ENCODE measurements at places on chromosomes 13 and 19.

GRCh38 chr13:28527629-28528028 is 32.7 kb upstream of the FLT1 start:
- no peak for DNase-seq

- DNase-seq = no peak
Measured at GRCh38 chr13:113784645-113785024, 25.6 kb downstream of the TMEM255B start.

DNA sequence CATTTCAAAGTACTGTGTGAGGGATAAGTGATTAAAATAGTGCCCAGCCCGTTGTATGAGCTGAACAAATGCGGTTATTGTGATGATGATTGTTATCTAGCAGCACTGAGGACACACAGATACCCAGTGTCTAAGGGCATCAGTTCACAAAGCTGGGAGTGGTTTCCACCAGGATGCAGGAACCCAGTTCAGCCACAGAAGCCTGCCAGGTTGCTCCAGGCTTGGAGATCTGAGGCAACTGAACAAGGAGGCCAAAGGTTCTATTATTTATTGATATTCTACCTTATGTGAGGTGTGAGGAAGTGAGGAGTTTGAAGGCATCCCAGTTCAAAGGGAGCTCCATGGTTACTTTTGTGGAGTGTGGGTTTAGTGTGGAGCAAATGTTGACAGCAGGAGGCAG is 13.2 kb downstream of the DIAPH3 start:
- DNase-seq = no peak

DNA sequence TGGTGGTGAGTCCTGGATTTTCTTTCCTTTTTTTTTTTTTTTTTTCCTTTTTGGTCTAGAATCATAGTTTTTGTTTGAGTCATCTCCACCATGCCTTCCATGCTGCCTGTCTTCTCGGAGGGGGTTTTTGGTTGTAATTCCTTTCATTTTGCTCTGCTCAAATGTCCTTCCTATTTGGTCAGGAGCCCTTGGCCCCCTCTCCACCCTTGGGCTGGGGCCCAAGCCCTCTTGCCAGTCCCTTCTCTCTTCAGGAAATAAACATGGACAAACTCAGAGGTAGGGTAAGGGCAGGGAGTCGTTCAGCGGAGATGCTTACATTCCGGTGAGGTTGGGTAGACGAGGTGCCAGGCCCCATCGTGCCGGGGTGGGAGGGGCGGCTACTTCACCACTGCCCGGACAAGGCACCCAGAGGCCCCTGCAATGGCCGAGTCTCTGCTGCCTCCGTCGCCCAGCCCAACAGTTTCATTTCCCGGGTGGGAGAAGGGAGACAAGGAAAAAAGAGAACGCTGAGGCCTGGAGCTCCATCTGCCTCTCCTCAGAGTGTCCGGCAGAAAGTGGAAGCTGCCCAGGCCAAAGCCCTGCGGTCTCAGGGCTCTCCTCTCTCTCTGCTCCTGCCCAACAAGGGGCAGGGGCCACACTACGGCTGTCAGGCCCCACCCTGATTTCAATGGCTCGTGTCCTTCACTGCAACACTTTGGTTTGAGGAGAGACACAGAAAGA is 12.7 kb downstream of the ZNF574 start:
- no peak for DNase-seq

- no peak for DNase-seq
Measured at GRCh38 chr13:99501848-99502301, 603 bp downstream of the TM9SF2 start.

- no peak for DNase-seq
Measured at GRCh38 chr19:35755550-35756376, 1.1 kb downstream of the HSPB6 start.

DNA sequence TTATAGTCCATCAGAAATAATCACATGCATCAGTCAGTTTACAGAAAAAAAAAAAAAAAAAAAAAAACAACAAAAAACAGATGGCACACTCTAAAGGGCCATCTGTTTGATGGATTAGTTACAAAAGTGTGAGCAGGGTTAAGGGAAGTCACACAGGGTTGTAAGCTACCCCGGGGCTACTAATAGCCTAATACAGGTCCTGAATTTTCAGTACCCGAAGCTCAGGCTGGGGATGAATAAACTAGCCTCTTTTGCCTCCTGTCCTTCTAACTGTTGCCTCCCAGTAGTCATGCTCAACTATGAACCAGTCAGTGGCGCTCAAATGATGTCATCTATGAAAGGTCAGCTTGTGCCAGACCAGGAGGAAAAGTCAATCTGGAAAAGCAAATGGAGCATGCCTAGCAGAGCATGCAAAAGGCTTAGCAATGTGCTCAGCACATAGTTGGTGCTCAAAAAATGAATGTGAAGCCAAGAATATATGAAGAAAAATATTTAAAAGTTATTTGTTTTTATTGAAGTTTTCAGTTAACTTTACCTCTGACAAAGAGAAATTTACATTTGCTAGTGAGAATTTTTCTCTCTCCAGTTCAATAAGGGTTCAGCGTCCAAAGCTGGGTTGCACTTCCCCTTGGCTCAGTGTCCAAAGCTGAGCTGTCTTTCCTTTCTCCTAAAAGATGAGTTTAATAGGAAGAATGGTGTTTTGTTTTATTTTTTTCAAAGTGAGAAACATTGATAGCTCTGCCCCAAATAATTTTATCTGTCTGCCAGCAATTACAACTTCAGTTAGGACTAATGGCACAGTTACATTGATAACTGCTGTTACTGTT is 30.8 kb upstream of the LRCH1 start:
- no peak for DNase-seq

- no peak for DNase-seq
Measured at GRCh38 chr19:18487576-18488402, 34.1 kb downstream of the ELL start.

- no peak for DNase-seq
Measured at GRCh38 chr19:29593869-29594268, 12.2 kb upstream of the POP4 start.

DNA sequence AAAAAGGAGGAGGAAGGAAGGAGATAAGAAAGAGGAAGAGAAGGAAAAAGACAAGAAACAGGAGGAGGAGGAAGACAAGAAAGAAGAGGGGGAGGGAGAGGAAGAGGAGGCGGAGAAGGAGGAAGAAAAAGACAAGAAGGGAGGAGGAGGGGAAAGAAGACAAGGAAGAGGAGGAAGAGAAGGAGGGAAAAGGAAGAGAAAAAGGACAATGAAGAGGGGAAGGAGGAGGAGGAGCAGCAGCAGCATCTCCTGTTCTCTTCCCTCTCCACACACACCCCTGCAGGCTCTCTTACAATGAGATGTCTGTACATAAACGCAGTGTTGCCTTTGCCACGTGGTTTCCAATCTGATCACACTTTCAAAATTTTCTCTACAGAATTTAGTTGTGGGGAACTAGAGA is 66.6 kb downstream of the RUBCNL start:
- no peak for DNase-seq

DNA sequence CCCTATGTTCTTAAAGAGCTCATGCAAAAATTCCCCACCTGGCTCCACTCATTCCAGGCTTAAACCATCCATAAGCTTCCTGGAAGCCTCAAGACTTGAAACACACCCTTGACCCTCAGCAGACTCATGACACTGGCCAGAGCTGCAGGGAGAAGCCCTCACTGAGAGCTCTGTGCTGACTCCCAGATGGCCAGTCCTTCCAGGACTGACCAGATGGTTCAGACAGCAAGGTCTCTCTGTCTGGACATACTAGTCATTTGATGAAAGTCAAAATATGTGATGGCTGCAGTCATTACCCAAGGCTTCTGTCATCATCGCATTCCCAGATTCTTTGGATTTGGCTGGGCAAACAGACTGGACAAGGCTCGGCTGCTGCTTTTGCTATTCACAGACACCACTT is 397.4 kb downstream of the FOXO1 start:
- DNase-seq = no peak

- no peak for DNase-seq
Measured at GRCh38 chr13:26440111-26440510, 117.4 kb upstream of the WASF3 start.

DNA sequence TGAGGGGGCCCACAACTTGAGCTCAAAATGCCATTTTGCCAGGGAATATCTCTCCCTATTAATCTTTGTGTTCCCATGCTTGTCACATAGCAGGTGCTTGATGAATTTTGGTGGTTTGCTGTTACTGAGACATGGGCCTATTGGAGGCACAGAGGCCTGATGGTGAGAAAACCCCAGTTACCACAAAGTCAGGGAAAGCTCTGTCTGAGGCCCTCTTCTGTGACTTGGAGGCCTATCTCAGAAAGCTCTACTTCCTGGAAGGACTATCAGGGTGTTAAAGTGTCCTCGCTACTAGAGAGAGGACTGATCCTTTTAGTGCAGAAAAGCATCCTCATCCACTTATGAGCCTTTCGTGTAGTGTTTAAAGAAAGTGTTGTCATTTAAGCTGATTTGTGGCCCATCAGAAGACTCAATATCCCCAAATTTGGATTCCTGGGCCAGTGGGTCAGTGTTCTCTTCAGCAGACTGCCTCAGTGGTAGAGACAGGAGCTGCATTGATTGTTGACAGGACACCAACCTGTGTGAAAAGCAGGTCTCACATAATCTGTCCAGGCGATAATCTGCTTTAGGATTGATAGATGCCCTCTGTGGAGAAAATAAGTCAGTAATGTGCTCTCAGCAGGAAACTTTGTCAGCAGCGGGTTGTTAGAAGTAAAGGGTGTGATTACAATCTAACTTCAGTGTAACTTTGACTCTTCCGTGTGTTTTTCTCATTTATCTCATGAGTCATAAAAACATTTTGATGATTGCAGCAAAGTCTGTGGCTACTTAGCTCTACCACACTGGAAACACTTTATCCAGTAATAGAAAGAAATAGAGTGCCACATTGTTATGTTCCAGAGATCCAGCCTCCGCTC is 121.0 kb downstream of the AKAP11 start:
- DNase-seq = no peak

DNA sequence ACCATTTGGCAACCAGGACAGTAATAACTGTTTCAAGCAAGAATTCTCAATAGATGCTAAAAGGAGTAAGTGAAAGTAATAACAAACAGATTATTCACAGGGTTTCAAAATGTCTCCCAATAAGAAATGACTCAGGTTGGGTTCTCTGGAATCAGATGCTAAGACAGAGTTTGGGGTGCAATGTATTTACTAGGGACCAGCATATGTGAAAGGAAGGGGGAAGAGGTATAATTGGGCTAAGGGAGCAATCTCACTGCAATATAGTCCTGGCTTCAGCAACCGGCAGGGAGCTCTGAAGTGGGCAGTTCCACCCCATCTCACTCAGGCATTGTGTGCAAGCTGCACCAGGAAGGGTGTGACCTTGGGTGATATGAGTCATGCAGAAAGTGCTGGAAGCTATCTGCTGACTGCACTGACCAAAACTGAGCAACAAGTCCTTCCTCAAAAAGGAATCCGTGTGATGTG is 23.4 kb downstream of the ZDHHC20 start:
- DNase-seq = peak; percentile 36

DNA sequence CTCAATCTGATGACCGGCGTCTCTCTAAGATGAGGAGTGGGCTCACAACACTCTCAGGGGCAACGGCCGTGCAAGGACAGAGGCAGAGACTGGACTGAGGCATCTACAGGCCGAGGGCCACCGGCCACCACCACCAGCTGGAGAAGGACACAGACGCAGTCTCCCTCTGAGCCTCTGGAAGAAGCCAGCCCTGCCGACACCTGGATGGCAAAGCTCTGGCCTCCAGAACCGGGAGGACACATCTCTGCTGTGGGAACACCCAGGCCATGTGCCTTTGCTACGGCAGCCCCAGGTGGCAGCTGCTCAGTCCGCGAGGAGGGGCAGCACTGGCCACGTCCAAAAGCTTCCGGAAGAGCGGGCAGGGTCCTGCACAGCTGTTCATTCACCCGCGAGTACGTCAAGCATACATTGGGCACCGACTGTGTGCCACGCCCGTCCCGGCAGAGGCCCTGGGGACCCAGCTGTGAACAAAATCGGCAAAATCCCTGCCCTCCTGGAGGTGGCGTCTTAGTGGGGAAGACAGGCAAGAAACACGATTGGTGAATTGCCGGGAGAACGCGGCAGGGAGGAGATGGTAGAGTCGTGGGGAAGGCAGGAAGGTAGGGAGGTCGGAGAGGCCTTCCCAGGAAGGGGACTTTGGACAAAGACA is 17.1 kb downstream of the C2CD4C start:
- no peak for DNase-seq

- DNase-seq = no peak
Measured at GRCh38 chr13:29716493-29716892, 121.0 kb upstream of the SLC7A1 start.

DNA sequence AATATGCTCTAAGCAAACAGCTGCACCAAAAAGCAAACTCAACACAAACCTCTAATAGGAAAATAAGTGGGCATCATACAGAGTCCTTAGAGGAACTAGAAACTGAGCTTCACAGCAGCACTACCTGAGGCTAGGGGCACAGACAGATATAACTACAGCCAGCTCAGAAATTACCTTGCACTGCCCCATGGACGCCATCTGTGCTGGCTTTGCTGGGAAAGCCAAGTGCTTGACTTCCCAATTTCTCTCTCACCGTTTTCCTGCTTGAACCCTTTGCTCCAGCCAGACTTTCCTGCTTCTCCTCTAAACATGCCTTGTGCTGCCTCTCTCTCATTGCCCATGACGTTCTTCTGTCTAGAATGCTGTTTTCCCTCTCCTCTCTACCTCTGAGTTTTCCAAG is 29.3 kb downstream of the MTUS2 start:
- DNase-seq = no peak

- no peak for DNase-seq
Measured at GRCh38 chr19:764301-764700, 13.4 kb downstream of the MISP start.

DNA sequence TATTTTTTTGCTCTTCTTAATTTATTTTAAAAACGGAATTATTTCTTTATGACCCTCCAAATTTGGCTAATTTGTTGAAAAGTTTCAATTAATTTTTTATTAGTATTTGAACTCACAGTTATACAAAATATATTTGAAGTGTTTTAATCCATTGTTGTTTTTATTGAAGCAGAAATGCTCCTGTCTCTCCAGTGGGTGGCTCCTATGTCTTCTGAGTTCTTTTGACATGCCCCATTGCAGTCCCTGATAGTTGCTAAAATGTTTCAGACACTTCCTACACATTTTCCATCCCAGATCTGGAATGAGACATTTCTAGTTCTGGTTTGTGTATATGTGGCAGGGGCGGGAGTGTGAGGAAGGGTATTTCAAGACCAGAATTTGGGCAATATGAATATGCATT is 579.4 kb upstream of the PRR20A start:
- DNase-seq = no peak

- no peak for DNase-seq
Measured at GRCh38 chr19:20273951-20274570, 107.0 kb downstream of the ZNF486 start.

DNA sequence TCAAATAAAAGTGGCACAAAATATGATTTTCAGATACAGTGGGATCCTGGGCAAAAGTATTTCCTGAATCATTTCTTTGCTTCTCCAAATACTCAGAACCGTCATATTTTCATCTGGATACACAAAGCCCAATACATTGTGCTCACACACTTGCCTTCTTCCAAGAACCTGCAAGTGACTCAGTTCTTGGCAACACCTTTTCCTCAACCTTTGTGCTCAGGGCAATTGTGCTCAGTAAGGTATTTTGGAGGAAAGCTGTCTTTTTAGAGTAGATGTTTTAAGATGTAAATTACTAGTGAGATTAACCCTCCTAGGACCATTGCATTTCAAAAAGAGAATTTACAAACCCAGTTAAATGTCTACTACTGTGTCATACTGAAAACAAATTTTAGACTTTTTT is 233.5 kb downstream of the EFNB2 start:
- no peak for DNase-seq

Measured in stimulated activated CD8-positive, alpha-beta memory T cell treated with anti-CD3 and anti-CD28 coated beads, Interleukin-4, amount 100 ng/mL, for 1 hour (primary cell).